SK-N-SH treated with all-trans-retinoic acid at 6 μM for 48 hours (cell line): ENCODE measurements at places on chromosomes 5 and 9.
A peak's percentile ranks its signal among the peaks of the same experiment; 100 is the strongest.

DNA sequence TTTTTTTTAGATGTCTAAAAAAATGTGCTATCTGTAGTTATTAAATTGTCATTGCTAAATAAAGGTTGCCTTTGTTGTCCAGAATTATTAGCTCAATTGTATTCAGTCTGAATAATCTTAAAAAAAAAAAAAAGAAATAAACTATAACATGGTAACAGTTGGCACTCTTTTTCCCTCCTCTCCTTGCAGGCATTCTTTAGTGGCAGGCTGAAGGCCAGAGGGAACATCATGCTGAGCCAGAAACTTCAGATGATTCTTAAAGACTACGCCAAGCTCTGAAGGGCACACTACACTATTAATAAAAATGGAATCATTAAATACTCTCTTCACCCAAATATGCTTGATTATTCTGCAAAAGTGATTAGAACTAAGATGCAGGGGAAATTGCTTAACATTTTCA is 87.6 kb upstream of the FAM170A start:
- no peak for ATAC-seq

- ATAC-seq, result peak; percentile 24; the same call in 2 of the 3 replicates
Measured at GRCh38 chr5:61228691-61229280, 66.5 kb upstream of the SMIM15 start.

GRCh38 chr9:24614070-24614469 is 68.4 kb upstream of the IZUMO3 start:
- no peak for ATAC-seq

GRCh38 chr9:18666348-18666747 is 192.4 kb downstream of the ADAMTSL1 start:
- ATAC-seq, result no peak

GRCh38 chr5:102893942-102894341 is 138.8 kb downstream of the PAM start:
- ATAC-seq, result no peak

DNA sequence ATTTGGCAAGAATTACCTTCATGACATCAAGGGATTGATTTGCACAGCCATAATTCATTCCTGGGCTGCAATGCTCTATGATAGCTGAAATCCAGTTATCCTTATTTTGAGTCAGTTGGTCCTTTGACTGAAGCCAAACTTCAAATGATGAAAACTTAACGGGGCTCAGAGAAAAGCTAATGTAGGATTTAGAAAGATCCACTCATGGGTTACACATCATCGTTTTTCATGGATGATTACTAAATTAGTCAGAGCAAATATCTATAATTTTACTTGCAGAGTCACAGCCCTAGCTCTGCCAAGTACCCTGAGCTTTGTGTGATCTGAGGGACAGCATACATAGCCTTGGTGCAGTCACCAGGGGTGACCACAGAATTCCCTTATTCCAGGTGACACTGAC is 27.3 kb upstream of the MUSK start:
- no peak for ATAC-seq

DNA sequence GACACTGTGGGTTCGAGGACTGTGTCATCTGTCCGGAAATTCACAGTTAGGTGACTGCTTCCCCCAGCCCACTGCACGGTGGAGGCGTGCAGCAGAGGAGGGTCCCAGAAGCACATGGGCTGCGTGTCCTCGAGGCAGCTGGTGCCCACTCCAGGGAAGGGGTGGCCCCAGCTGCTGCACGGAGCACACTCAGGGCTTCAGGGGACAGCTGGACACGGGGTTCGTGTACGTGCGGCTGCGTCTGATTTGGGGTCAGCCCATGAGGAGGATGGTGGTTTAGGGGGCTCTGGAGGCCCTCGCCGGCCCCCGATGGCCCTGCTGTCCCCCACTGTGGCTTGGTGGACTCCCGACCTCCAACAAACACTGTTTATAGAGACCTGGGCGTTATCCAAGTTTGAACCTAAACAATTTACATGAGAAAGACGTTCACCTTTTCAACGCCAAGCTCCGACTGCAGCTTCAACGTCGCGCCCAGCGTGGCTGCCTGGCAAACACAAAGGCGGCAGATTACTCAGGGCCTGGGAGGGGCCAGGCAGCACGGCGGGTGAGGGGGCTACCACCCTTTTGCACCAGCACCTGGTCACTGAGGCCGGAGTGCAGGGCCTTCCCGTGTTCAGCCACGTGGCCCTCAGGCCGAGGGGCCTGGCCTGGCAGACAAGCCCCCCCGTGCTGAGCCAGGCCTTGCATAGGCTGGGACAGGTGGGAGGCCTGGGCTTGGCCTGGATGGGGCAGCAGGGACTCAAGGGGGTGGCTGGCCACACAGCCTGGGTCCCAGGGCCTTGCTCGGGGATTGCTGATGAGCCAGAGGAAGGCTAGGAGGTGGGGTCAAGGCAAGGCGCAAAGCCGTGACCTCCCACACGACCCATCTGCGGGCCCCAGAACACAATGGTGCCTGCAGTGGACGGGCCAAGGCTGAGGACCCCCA is 55.2 kb downstream of the EXD3 start:
- ATAC-seq, result no peak

DNA sequence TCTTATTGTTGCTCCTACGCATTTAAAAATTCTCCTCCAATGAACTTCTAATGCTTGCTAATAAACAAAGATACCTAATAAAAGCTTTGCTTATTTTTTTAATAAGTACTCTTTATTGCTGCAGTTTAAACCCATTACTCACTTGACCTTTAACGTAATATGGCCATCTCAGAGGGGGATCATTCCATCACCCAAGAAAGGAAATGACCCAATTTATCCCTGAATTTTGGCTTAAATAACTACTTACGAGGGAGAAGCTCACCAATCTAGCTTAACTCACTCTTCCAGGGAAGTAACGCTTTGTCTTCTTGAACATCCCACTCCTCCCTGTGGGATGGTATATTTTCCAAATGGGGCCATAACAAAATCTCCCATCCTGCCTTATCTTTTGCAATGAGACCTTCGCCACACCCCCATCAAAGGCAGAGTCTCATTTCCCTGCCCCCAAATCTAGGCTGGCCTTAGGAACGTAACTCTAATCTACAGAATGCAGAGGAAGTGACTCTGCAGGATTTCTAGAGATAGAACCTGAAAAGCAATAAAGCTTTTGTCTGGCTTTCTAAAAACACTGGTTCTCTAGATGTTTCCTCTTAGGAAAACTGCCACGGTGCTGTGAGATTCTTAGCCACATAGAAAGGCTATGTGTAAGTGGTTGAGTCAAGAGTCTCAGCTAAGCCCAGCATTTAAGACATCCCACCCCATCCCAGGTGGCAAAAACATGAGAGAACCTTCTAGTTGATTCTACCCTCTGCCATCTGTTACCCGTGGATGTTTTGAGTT is 310.0 kb downstream of the ASTN2 start:
- no peak for ATAC-seq

DNA sequence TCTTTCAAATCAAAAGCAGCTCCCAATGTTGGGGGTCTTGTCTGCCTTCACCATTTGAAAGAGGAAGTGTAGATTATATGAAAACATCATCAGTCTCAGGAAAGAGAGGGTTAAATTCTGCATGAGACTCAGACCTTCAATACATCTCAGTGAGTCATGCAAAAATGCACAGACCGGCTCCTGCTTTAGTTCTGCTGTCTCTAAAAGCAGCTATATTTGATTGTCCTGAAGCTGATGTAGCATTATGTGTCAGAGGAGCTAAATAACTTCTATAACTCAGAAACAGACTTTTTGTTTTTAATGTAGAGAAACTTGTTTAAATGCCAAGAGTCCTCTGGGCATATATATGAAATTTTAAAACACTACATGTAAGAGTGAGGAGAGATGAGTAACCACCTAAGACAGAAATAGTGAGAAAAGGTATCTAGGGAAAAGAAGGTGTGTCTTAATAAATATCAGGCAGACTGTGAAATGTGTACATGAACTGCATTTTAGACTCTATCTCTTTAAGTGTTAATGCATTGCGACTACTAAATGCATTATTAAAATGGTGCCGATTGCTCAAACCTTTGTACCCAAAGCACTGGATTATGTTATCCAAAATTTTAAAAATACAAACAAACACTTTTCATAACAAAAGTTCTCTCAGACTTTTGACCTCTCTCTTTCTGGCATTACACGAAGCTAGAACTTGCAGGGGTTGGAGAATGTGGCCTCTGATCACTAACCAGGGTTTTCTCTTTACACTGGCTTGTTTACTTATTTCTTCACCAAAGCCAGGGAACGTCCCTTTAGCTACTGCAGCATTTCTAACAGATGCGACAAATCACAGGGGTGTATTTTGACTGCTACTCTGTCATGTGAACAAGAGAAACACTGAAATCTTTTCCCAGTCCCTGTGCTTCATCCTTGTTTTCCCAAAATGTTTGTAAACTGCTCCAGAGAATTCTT is 302.3 kb downstream of the ARL15 start:
- ATAC-seq, result peak; percentile 97

GRCh38 chr9:129352146-129352865 is 174.2 kb upstream of the IER5L start:
- ATAC-seq, result peak; percentile 44; the same call in 2 of the 3 replicates

DNA sequence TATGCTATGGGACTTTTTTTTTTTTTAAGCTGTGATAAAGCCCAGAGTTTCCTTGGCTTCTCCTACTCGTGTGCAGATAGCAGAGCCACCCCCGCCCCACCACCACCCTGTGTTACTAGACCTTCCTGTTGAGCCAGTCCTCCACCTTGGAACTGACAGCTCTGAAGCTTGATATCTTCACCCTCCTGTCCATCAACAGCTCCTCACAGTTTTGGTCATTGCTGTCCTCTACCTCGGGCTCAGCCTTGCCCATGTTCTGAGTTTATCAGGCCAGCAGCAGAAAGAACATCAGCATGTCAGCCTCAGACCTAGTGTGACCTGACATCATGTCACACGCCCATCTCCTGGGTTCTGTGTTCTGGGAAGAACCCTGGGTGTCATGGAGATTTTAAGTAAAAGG is 167.1 kb upstream of the RAI14 start:
- ATAC-seq, result no peak

DNA sequence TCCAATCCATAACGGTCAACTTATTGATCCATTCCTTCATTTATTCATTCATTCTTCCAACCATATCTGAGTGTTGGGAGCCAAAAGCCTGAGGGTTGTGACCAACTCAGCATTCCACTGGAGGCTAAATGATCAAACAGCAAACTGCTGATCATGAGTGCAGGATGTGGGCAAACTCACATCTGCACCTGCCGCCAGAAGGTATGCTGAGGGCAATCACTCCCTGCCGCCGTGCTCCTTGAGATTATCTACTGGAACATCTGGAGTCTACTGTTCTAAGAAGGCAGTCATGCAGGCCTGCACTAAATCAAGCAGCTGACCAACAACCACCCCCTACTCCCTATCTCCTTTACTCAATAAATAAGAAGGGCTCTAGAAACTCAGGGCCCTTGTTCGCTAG is 184.0 kb downstream of the TTLL11 start:
- ATAC-seq, result no peak

DNA sequence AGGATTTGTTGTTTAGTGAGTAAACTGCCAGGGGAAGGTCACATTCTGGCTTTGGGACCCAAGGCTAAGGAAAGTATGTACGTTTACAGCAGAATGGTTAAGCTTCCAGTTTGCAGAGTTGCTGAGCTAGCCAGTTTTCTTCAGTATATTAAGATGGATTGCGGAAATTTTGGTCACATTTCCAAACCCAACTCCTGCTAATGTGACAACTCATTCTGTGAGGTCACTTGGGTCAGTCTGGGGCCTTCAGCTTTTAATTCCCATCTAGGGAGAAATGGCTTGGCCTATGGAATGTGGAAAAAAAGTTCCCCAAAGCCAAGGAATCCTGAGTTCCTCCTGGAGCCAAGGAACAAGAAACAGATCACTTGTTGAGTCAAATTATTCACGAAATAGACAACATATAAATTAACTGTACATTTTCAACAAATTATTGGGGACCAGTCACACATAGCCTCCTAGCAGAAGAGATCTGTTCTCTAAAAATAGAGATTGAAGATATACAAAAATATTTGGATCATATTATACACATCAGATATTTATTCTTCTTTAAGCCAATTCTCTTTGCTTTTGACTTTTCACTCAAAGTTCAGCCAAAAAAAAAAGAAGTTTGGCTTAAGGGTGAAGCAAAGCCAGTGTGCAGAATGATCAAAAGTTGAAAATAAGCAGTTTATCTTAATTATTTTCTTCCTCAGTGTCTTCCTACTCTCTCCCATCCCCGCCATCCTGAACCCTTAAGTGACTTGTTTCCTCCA is 8.8 kb downstream of the KCNV2 start:
- no peak for ATAC-seq

DNA sequence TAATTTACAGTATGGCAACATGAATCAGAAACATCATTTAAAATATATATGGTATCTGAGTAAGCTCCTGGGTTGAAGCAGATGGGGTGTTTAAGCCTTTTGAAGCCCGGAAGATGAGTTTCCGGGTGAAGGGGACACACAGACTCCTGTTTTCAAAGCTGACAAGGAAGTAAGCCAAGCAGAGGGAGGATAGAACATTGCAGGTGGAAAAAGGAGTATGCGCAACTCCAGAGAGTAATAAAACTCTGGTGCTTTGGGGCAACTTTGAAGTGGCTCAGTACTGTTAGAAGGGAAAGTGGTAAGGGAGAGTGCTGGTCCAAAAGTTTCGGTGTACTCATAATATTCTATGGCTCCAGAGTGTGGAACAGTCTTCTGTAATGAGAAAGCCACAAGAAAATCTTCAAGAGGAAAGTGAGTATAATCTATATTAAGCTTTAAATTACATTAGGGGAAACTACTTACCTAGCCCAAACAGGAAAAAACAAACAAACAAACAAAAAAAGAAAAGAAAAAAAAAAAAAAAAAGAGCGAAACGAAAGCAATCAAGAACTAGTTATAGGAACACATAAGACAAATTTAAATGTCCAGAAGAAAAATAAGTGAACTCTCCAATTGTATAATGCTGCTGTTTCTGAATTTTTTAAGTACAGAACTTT is 2.3 kb upstream of the ST8SIA4 start:
- ATAC-seq, result no peak

DNA sequence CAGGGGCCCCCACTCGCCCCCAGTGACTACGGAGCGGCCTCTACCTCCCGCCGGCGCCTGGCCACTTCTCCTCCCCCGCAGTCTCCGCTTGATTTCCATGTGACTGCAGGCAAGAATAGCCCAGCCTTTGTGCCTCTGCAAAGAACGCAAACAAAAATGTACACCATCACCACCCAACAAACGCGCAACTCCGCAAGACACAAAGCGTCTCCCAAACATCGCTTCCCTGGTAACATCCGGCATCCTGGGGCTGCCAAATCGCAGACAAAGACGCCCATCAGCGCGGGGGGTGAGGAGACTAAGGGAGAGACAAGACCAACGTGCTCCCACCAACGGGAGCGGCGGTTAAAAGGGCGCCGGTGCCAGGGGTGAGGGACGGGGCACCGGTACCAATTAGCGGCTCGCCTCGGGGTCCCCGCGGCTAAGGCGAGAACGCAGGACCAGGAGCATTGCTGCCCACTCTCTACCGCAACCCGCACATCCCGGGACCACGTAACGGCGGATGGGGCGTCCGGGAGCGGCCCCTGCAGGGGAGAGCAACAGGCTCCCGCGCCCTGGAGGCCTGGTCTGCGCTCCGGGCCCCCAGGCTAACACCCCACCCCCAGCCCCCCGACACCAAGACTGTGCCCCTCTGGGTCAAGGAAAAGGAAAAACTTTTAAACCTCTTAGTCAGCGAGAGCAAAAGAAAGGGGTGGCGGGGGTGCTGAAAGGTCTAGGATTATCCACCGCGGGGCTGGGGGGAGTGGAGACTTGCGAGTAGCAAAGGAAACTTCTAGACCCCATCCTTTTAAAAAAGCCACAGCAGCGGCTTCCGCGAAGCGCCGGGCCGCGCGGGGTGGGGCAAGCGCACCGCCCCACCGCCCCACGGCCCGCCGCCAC is 885 bp downstream of the MPDZ start:
- ATAC-seq, result peak; percentile 59

GRCh38 chr9:83235526-83235925 is 172.6 kb upstream of the RASEF start:
- ATAC-seq, result no peak
